ENCODE measurements at places on chromosomes 4 and X.

DNA sequence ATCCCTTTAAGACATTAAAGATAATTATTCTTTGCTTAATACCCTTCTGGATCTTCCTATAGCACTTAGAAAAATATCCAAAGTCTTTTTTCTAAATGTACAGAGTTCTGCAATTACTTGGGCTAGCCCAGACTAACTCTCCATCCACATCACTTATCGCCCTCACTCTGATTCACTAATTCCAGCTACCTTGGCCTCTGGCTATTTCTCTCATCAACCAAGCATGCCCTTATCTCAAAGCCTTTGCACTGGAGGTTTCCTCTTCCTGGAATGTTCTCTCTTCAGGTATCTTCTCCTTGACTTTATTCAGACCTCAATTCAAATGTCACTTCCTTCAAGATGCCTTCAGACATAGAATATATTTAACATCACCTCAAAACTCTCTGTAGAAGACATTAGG, 345.1 kb upstream of the SMIM31 start:
- DNase-seq, result no peak

DNA sequence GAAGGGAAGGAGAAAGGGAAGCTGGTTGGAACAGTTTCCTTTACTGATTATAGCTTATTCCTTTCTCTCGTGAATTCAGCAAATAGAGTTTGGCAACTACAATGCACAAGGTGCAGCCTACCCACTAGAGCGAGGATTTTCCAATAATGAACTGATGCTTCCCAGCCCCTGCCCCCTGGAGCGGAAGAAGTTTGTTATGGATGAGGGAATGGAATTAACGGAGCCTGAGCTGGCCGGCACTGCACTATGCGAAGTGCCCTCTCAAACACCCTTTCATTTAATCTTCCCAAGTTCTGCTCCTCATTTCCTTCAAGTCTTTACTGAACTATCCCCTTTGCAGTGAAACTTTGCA, 42.5 kb upstream of the CBR4 start:
- DNase-seq, result no peak

- DNase-seq, result no peak
Observed at GRCh38 chrX:15438332-15438731, 54.1 kb upstream of the VEGFD start.

GRCh38 chrX:104319346-104319745, 64.6 kb upstream of the ESX1 start:
- no peak for DNase-seq

GRCh38 chr4:128525387-128525786, 237.8 kb upstream of the PGRMC2 start:
- DNase-seq, result no peak

DNA sequence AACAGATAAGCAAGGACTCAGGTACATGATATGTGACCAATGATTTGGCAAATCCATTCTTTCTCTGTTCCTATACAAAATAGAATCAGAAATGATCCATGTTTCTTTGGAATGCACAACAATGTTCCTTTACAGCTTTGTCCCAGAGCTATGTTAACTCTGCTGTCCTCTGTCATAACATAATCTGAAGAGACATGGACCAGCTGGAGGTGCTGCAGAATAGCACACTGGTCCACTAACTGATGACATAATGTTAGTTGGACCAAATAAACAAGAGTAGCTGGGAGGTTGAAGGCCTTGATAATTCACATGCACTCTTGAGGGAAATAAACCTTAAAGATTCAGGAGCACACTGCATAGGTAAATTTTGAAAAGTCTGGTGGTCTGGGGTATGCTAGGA, 23.0 kb upstream of the DHX15 start:
- no peak for DNase-seq

GRCh38 chr4:13544606-13545393, 492 bp upstream of the NKX3-2 start:
- DNase-seq, result peak; percentile 22

- DNase-seq, result no peak
Observed at GRCh38 chrX:115894087-115894486, 276.5 kb upstream of the AGTR2 start.

GRCh38 chr4:98285676-98286075, 24.5 kb downstream of the RAP1GDS1 start:
- DNase-seq, result no peak

DNA sequence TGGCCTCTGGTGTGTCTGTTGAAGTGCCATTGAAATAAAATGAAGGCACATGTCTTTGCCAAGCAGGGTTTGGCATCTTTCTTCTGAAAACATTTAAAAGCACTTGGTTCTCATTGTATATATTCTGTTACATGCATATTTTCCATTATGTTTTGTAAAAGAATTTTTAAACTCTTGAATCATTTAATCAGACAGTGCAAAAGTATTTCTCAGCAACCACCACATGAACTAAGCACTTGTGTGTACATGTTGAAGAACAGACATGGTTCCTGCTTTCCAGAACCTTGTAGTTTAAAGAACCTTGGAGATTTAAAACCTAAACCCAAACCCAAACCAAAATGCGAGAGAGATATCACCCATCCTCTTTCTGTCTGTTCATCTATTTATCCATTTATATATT, 220.3 kb upstream of the GIMD1 start:
- DNase-seq, result no peak

- DNase-seq, result no peak
Observed at GRCh38 chr4:78565971-78566372, 14.4 kb downstream of the ANXA3 start.

- DNase-seq, result peak; percentile 43
Observed at GRCh38 chrX:49878834-49879655, at the start of gene USP27X. Gene USP27X (plus strand): TSS chrX:49879484. CDS start chrX:49880308, 824 bp downstream.

DNA sequence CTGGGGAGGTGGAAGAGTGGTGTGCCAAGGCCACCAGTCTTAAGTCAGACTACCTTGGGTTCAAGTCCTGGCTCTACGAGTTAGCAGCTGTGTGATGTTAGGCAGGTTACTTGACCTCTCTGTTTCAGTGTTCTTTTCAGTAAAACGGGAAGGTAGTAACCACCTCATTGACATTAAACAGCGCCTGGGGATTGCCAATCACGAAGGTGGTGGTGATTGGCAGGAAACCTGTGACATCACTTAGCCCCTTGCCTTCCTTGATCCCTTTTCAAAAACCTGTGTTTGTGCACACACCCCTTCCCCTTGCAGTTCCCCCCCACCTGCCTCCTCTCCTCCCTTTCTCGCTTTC, 7.6 kb downstream of the KLF3 start:
- no peak for DNase-seq

Data from activated CD4-positive, alpha-beta T cell treated with anti-CD3 and anti-CD28 coated beads, Interleukin-2, amount 50 U/mL, for 24 hours (primary cell).